ENCODE measurements at places on chromosomes 5 and 9.

- no peak for DNase-seq
These were observed 5.6 kb downstream of the ADGRD2 start for GRCh38 chr9:124455820-124456219.

DNA sequence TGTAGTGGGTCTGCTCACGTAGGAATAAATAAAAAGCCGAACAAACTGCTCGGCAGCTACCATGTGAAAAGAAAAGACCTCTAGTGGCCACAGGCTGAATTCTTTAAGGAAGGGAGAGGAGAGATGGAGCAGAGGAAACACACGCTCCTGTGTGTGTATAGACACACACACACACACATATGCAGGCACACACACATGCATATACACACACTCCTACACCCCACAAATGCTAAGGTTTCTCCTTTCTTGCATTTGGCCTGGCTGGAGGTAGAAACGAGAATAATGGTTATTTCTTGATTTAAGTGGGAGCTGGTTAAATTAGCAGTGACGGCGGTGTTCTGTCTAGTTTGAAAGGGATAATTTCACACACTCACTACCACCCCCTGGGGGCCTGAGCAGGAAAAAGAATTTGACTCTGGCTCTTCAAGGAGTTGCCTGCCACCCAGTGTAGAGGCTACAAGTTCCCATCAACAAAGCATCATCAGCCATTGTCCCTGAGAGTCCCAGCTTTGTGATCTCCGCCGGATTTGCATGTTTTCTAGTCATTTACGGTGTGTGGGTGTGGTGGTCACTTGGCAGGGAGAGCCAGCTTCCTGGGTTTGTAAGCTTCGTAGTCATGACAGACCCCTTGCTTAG lies at the start of gene INSYN2B:
TSS of gene INSYN2B (minus strand) at position 78 of the 636 bp plus-strand sequence. CDS start 96,597 bp downstream, outside the sequence.
- DNase-seq: peak; percentile 79

- no peak for DNase-seq
These were observed 23.9 kb downstream of the FGF1 start for GRCh38 chr5:142661957-142662356.

DNA sequence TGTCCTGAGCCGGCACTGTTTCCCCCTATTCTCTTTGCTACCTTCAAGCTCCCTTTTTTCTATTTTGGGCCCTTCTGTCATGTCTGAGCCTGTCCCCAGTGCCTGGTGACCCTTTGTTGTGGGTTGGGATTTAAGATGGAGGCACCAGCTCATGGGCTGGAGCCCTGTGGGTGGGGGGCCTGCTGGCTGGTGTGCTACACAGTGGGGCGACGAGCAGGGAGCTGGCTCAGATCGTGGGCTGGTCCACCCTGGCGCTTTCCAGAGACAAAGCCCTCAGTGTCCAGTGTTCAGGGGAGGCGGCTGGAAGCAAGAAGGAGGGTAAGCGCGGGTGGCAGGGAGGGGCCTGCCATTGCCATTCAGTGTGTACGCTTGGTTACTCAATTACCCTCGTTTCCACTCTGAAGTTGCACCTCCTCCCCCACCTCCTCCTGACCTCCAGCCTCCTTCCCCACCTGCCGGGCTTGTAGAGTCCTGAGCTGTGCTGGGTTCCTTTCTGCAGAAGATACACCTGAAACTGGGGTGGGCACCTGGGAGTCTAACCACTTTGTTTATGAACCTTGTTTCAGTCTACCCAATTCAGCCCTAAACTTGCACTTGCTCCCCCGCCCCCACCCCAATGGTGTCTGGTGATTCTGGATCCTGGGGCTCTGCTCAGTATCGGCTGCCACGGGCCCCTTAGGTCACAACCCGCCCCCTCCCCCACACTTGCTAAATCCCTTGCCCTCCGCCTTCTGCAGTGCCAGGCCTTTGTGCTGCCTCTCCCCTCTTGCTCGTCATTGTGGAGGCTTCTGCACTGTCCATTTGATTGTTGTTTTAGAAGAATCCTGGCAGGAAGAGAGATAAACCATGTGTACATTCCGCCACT lies 49.9 kb downstream of the MVB12B start:
- DNase-seq: no peak

DNA sequence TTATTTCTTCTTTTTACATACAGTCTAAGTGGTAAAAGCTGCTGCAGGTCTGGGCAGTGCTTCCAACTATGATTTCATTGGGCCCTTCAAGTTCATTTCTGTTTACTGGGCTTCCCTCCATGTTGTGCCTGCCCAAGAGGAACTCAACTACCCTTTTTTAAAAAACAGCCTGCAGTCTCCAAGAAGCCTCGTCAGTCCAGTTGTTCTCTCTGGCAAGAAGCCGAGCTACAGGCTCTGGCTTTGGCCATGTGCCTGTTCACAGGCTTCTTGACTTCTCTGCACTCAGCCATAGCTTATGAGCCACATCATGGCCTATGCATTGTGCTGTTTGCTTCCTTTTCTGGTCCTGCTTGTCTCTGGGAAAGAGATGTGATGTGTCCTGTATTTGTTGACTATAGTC lies 119.7 kb upstream of the PJA2 start:
- no peak for DNase-seq

DNA sequence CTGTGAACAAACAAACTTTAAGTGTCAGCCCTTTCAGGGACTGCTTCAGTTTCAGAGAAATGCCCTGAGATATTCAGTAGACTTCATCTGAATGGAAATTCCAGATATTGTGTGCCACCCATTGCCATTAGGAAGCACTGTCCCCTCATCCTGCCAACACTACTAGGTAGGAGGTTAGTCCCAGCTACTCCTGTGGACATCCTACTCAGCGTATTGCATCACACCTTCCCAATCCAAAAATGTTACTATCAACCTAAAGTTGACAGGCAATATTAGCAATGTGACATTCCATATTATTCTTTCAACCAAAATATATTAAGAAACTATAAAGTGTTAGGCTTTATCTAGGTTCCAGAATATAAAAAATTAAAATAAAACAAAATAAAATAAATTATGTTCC lies 552.0 kb upstream of the ST8SIA4 start:
- no peak for DNase-seq

- no peak for DNase-seq
These were observed 28.2 kb downstream of the FAM163B start for GRCh38 chr9:133581011-133581410.

DNA sequence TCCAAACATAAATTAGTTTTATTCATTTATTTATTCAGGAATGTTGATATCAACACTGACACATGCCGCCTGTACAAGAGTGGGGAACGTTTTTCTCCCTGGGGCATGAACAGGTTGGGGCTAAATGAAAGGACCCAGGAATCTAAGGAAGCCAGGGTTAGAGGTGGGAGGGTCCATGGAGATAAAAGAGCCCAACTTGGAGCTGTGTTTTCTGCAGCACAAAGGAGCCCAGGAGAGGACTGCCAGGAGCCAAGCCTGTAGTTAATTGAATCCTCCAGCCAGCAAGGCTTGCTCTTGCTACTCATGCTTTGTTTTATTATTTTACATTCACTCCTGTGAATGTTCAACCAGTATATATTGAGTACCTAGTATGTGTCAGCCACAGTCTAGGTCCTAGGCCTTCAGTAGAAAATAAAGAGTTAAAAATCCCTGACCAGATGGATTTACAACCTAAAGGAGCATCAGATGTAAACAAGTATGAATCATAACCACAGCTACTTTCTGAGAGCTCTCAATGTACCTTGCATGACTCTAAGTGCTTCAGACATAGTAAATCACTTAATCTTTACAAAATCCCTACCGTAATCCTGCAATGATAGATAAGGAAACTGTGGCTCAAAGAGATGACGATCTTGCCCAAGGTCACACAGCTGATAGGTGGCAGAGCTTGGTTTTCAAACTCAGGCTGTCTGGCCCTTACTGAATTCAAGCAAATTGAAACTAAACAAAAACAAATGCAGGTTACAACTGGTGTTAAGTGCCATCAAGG lies 69.8 kb downstream of the ASTN2 start:
- DNase-seq: no peak

- DNase-seq: no peak
These were observed 77.9 kb downstream of the SEMA4D start for GRCh38 chr9:89419978-89420394.

- no peak for DNase-seq
These were observed 8.0 kb downstream of the PCDH1 start for GRCh38 chr5:141870228-141870627.

Measured in fibroblast of skin of left quadriceps (primary cell).